ENCODE measurements at places on chromosomes 5 and 9. TPM values are rescaled to one million over a fixed set of nuclear protein-coding genes. Genes with fewer than 3 reads are reported as not detected.

CTNND2 gene
- total RNA-seq = 1.1 TPM

F12 gene
- total RNA-seq = 14.7 TPM

DOLPP1 gene
- total RNA-seq = 33.9 TPM

DNA sequence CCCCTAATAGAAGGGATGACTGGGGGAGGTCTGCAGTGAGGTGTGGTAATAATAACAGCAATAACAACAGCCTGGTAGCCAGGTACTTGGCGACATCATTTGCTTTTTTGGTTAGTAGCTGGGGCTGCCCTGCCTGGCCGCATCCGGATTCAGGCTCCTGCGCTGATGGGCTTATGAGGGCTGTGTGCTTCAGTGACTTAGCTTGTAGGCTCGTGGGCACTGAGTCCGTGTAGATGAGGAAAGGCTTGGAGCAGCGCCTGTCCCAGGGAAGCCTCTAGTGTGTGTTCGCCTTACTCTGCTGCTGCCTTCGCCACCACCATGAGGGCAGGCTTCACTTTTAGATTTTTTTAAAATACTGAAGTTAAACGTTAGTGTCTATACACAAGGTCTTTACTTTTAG, 4.5 kb downstream of the NDUFS6 start:
- DNase-seq = no peak

PHF24 gene
- total RNA-seq = not detected

MYOT gene
- 3.2 TPM for total RNA-seq

GRCh38 chr5:172797771-172798191, 26.8 kb upstream of the DUSP1 start:
- no peak for DNase-seq

LSM11 gene
- total RNA-seq = 6.6 TPM

- no peak for DNase-seq
These were observed 14.0 kb downstream of the SNX18 start for GRCh38 chr5:54531546-54531945.

DNA sequence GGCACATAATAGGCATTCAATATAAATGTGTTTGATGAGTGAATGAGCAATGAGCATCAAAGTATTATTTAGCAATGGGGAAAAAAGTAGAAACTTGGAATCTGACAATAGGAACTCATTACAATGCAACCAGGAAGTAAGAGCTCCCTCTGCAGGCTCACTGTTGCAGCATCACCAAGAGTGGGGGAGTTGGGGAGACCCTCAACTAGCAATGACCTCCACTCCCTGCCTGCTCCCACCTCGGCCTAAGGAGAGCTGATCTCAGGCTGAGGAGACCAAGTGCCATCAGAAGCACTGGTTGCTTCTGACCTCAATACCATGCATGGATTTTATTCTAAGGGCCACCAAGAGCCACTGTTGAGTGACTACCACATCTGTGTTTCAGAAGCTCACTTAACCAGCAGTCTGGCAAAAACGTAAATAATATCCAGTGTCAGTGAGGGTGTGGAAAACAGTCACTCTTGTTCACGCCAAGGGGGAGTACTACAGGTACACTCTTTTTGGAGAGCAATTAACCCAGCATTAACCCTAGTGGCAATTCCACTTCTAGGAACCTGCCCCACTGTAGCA, 8.0 kb downstream of the VDAC1 start:
- DNase-seq = no peak

- DNase-seq = peak; percentile 82
These were observed 28.4 kb upstream of the LRRC19 start for GRCh38 chr9:27033815-27034403.

DNA sequence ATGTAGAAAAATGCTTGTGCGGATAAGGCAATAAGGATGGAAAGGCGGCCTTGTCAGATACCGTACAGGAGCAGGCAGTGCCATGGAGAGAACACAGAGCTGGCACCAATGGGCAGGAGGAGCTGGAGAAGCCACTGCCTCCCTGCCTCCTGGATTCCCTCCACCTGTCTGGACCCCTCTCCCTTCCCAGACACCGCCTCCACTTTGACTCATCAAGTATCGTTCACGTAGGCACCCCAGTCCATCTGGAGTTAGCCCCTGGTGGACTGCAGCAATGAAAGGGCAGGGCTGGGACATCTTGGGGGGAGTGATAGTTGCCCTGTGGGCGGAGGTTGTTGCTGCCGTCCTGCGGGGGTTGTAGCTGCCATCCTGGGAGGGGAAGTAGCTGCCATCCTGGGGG, 232.0 kb downstream of the ROR2 start:
- DNase-seq = no peak

DDX41 gene
- total RNA-seq = 84.3 TPM

LHFPL2 gene
- 39.2 TPM for total RNA-seq

BTNL3 gene
- total RNA-seq = 38.0 TPM

FGF18 gene
- not detected for total RNA-seq

CDX1 gene
- 498 TPM for total RNA-seq

GRCh38 chr5:53355931-53356330, 124.5 kb upstream of the FST start:
- DNase-seq = no peak

DNA sequence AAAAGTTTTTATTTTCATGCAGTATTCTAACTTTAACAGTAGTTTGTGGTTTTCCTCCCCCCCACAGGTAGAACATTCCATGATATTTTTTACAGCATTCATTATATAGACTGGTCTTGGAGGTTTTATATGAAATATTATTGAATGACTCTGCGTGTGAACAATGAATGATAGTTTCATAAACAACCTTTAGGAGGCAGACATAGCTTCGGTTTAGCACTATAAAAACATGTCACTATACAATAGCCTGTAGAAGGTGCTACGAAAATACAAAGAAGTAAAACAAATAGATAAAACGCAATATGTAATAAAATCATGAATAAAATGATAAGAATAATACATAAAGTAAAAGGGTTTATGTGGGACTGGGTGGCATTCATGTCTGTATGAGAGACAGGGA, 8.5 kb downstream of the KLF4 start:
- DNase-seq = no peak

DNA sequence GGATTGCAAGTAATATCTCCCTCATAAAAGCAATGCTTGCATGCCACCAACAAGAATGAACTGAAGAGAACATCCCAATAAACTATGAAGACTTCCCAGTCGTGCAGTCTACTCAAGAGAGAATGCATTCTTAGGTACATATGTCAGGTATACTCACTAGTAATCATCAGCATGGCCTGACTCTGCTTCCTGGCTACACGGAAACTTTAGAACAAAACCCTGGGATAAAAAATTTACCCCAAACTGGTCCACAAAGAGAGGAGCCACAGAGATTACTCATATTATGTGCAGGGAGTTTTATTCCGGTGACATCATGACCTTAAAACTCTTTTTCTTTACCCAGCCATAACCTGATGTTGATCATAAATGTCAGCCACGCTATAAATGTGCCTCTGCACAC, 57.5 kb upstream of the PAPPA start:
- DNase-seq = no peak
